Naive thymus-derived CD8-positive, alpha-beta T cell (primary cell): ENCODE measurements at places on chromosomes 4 and X.

GRCh38 chrX:10360116-10360515 is 203.3 kb downstream of the CLCN4 start:
- DNase-seq = no peak

DNA sequence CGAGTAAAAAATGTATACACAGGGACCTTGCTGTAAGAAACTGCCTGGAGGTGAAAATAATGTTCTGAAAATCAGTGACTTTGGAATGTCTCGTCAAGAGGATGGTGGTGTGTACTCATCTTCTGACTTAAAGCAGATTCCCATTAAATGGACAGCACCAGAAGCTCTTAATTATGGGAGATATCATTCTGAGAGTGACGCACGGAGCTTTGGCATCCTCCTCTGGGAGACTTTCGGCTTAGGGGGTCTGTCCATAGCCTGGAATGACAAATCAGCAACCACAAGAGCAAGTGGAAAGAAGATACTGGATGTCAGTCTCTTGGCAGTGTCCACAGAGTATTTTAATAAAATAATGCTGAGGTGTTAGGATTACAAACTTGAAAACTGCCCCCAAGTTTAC is 129.4 kb downstream of the THOC2 start:
- no peak for DNase-seq

GRCh38 chrX:48689208-48689920 is 5.8 kb downstream of the WAS start:
- no peak for DNase-seq

DNA sequence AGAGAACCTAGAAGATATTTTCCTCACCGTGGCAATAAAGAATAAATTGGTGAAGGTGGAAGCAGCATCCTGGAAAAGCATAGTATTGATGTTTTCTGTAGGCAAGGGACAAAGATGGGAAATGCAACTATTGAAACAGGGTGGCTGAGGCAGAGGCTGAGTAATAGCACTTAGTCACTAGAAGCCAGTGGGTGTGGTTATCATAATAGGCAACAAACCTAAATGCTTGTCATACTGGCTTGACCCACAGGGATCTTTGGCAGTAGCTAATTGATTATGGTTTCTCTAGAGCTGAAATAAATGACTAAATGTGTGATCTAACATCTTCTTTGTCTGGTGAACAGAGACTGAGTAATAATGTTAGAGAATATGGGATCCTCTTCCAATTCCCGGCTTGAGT is 353.6 kb upstream of the RPS6KA3 start:
- DNase-seq = no peak

GRCh38 chr4:16530688-16531635 is 304.7 kb upstream of the TAPT1 start:
- no peak for DNase-seq

DNA sequence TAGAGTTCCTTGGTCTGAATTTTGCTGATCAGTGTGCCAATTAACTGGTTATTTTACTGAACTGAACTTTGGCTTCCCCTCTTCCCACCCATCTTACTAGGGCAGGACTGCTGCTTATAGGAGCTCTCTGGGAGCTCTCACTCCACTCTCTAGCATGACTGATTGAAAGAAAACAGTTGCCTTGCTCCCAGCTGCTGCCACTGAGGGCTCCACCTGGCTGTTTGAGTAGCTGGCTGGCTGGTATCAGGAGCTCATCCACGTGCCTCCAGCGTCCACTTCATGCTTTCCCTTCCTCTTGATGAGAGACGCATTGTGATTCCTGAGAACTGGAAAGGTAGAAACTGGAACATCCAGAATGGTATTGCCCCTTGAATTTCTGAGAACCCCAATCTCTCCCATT is 73.0 kb upstream of the KLHL13 start:
- DNase-seq = no peak

- DNase-seq = no peak
Measured at GRCh38 chr4:8585721-8586212, 5.6 kb downstream of the GPR78 start.

GRCh38 chrX:2710041-2710840 is 19.1 kb downstream of the CD99 start:
- no peak for DNase-seq

DNA sequence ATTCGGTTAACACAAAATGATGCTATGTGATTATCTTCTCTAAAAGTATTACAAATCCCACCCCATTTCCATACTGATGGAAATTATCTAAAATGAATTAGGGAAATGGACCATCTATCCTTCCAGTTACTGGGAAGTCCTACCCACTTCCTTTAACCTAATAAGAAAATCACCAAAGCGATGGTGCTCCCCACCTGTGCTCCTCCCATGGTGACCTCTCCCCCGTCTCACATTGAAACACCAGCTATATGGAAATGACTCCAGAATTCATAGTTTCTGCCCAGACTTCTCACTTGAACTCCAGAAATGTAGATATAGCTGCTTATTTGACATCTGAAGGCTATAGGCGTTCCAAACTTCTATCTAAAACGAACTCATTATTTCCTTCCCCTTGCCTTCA is 48.5 kb downstream of the CCKAR start:
- no peak for DNase-seq

DNA sequence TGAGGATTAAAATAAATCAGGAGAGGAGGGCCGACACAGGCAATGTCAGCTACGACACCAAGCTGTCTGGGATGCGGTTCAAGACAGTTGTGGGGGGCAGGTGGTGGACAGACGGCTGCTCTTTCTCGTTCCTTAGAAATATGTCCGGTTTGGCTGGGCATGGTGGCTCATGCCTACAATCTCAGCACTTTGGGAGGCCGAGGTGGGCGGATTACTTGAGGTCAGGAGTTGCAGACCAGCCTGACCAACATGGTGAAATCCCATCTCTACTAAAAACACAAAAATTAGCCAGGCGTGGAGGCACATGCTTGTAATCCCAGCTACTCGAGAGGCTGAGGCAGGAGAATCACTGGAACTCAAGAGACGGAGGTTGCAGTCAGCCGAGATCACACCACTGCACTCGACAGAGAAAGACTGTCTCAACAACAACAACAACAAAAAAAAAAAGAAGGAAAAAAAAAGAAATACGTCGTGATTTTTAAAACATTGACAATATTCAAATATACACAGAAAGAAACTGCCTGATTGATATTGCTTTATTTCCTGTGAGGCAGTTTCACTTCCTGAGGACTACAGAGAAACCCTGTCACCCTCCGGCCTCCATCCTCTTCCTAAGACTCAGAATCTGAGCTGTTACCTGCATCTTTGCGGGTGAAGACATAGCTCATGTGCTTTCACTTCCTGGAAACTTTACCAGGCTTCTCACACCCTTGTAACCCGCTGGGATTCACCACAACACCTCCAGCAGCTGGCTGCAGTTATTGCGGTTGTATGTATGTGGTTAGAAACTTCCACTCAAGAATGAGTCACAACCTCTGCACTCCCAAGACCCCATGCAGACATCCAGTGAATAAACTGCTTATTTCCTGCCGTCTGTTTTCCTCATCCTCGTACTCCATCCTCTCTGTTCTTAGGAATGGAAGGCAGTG is 63.8 kb upstream of the STS start:
- DNase-seq = peak; percentile 72

DNA sequence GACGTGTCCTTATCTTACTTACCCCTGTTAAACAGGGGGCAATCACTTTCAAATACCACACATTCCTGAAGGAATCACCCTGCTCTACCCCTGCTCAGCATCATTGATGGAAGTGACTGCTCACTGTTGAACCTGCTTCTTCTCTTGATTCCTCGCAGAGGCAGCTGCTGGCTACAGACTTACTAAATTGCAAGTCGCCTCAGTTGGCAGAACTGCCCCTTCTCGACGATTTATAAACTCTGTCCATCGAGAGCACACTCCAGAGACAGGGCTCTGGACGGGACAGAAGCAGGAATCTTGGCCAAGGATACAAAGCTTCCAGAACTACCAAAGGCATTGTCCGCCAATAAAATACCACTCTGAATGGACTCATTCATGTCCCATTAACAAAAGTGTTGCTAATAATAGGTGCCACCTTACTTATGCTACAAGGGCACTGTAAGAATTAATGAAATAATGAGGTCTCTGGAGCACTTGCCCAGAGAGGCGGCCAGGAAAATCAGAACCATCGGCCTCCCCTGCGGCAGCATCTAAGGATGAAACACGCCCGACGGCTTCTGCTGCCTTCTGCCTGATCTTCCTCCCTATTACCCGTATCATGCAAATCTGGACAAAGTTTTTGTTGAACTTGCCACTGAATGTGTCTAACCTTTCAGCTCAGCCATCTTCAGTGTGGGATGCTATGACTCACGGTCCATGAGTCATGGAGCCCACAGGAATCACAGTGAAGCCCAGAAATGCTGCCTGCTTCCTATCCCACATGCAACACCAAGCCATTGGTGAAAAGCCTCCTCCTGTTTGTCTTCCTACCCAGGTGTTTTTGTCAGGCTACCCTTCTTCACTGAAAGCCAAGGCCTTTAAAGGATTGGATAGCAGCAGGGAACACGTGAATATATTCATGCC is 164.9 kb downstream of the MAML3 start:
- DNase-seq = no peak

DNA sequence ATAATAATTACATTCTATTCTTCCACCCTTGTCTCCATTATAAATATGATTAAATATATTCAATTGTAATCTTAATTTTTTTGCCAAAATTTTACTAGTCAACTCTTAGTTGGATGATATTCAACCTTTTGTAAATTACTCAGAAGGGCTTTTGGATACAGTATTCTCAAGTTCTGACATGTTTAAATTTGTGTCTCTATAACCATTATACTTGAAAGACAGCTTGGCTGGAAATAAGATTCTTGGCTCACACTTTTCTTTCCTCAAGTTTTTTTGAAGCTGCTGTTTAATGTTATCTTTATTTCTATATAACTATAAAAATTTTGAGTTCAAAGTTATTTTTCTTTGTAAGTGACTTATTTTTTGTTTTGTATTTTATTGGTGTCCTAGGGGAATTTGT is 214.4 kb downstream of the ARAP2 start:
- DNase-seq = no peak

DNA sequence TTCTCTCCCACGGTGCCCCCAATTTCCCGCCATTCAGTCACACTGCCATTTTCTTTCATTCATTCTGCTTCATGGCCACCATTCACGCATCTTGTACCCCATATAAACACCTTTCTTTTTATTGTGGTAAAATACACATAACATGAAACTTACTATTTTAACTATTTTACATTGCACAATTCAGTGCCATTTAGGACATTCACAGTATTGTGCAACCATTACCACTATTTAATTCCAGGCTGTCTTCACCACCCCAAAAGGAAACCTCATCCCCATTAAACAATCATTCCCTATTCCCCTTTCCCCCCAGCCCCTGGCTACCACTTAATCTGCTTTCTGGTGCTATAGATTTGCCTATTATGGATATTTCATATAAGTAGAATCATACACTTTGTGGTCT is 15.9 kb downstream of the SPACA5 start:
- no peak for DNase-seq

DNA sequence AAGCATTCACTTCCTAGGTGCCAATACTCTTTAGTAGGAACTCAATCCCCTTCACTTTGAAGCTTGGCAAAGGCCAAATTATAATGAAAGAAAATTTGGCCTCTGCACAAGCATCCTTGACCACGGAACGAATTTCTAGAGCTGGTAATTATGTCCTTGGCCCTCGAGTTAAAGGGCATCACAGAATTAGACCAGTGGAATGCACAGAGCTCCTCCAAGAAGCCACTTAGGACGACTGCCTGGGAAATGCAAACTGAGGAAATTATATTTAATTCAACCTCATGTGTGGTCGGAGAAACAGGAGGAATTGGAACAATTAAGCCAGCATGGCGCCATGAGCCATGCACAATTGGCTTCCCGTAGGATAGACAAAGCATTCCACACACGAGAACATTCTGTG is 59.3 kb downstream of the NLGN4X start:
- DNase-seq = no peak
